Erythroblast (primary cell): ENCODE measurements at places on chromosomes 7 and 10.

DNA sequence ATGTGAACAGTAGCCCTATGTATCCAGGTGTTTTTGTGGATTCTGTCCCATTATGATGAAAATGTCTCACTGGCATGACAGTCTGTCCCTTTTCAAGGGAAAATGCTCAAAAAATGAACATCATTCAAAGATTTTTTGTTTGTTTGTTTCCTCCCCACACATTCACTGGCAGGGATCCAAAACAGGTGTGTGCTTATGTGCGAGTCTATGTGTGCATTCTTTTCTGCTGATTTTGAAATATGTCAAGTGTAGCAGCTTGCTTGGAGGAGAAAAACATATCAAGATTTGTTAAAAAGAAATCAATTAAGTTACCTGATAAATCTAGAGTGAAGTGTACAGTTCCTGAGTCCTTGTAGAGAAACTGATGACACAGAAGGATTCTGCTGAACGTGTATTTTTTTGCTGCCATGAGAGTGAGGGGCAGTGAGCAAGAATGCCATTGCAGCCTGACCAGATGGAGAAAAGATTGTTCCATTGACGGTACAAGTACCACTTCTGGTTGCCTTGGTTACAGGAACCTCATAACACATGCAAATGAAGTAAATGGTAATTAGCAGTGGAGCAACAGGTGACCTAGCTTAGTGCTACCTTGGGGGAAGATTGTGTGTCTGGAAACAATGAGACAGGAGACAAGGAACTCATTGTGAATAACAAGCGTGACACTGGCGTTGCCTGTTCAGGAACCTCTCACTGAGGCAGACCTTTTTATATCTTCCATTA is 277.4 kb upstream of the PHYHIPL start:
- DNase-seq = no peak

- no peak for DNase-seq
Measured at GRCh38 chr10:48806342-48806741, 121.7 kb downstream of the WDFY4 start.

DNA sequence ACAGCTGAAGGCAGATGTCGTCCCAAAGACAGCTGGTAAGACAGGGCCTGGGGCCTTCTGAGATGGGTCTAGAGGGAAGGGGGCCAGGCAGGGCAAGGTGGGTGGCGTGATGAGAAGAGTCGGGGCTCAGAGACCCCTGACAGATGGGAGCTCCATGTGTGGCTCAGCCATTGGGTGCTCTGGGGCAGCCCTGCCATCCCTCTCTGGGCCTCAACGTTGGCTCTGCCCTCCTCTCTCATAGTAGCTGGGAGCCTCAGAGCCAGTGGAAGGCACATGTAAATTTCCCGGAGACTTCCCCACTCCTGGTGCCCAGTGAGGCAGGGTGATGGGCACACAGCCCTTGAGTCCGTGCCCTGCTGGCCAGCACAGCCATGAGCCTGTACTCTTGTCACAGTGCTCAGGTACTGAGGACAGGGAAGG is 1.8 kb downstream of the PPIF start:
- no peak for DNase-seq

DNA sequence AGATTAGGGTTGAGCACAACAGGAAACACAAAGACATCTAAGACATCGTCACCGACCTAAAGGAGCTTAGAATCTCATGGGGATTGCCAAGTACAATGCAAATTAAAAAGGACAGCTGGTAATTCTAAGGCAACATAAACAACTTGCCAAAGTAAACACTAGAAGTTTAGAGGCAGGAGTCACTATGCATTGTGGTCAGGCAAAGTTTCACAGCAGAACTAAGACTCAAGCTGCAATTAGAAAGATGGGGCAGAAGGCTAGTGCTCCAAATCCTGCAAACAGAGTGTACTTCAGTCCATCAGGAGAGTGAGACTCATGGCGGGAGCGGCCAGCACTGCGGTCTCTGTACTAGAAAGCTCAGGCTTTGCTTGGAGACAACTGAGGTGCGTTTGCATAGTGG is 52.7 kb downstream of the HIPK2 start:
- DNase-seq = no peak

DNA sequence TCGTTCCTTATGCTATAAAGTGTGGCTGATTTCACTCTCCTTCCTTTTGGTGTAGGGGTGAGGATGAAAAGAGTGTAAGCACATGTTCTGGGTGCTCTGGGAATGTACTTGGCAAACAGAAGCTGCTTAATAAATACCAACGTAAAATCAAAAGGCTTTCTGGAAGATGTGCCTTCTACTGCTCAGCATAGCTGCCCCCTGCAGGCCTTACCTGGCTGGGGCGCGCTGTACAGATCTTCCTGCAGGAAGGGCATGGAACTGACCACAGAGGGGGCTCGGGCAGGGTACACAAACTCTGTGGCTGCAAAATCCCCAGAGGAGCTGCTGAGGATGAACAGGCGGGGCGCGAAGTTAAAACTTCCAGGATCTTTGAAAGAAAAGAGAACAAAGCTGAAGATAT is 169.4 kb downstream of the SVIL start:
- no peak for DNase-seq
